ENCODE measurements at places on chromosomes 16 and 17.

DNA sequence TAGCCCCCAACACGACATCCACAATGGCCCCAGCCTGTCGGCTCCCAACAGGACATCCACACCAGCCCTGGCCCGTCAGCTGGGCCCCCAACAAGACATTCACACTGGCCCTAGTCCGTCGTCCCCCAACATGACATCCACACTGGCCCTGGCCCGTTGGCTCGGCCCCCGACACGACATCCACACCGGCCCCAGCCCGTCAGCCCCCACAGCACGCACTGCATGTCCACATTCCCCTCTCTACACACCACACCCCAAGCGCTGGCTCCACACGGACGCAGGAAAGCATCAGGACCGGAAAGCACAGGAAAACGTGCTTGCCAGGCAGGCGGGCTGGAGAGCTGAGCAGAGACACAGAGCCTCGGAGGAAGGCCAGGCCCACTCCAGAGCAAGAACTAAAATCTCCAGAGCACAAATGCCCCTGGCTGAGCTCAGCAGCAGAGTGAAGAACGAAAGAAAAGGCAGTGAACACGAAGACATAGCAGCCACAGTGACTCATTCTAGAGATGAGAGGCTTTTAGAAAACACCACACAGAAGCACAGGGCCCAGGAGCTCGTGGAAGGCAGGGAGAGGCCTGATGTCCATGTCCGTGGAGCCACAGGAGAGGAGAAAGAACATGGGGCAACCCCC, 50.6 kb downstream of the LMF1 start:
- DNase-seq: no peak

DNA sequence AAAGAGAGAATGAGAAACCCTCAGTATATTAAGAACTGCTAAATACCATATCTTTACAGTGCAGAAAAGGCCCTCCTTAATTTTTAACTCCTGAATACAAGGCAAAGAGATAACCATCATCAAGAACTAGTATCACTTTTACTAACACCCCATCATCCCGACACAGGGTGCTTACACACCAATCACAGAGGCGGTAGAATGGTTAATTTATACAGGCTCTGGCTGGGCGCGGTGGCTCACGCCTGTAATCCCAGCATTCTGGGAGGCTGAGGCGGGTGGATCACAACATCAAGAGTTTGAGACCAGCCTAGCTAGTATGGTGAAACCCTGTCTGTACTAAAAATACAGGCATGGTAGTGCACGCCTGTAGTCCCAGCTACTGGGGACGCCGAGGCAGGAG, 4.2 kb downstream of the PSMD12 start:
- no peak for DNase-seq

DNA sequence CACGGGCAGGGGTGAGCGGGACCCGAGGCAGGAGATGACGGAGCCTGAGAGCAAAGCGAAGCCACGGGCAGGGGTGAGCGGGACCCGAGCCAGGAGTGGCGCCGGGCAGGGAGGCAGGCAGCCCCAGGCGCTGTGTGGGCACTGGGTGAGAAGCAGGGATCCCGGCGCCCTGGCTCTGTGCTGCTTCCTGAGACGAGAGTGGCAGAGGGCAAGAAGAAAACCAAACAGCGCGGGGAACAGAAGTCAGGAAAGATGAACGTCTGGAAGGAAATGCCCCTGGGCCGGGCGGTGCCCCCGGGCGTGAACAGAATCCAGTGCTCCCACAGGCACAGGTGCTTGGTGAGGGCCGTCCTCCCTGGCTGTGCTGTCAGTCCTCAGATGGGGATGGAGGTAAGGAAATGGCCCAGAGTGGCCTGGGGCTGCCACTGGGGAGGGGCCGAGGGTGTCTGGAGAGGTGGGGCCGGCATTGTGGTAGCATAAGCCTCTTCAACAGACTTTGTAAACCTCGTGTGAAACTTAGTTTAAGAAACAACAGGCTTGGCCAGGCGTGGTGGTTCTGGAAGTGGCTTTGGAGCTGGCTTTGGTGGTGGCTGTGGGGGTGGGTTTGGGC, 9.8 kb downstream of the ASPSCR1 start:
- no peak for DNase-seq

- DNase-seq: no peak
Observed at GRCh38 chr17:27418366-27418615, 38.0 kb upstream of the KSR1 start.

DNA sequence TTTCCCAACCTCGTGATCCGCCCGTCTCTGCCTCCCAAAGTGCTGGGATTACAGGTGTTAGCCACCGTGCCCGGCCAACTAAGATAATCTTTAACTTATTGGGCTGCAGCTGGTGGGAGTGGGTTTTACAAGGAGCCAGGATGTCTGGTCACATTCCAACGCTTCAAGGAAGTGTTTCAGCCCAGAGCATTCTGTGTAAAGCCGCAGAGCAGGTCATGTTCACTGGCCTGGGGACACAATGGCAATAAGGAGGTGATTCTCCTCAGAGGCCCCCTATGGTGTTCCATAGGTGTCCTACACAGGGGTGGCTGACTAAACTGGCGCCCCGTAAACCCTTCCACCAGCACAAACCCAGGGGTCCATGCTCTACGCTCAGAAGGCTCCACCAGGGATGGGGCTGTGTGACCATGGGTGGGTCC, 1.2 kb downstream of the QPRT start:
- DNase-seq: no peak

DNA sequence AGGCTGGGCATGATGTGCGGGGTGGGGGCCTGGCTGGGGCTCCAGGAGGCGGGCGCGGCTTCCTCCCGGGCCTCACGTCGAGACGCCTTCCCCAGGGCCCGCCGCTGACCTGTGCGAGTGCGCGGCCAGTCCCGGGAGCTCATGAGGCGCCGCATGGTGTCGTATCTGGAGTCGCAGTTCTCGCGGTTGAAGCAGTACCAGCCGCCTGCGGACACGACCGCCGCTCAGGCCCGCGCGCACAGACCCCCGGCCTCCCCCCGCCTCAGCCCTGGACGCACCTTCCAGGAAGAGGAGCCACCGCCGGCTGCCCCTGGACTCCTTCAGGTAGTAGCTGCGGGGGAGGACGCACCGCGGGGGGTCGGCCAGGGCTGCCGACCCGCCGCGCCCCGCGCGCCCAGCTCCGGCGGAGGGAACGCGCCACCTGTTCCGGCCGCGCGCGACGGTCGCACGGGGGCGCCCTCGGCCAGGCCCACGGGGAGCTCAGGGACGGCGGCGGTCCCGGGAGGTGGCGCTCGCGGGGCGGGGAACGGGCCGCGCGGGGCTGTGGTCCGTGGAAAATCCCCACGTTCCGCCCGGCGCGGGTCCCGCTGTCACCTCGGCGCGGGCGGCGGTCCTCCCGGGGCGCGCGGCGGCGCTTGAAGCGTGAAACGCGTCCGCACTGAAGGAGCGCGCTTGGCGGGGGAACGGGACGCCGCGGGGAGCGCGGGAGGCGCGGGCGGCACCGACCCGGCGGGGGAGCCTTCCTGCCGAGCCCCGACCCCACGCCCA, 1.4 kb downstream of the NOTUM start:
- DNase-seq: peak; percentile 78

- no peak for DNase-seq
Observed at GRCh38 chr17:30211371-30211770, 24.1 kb downstream of the SLC6A4 start.

GRCh38 chr17:7380321-7380720, 568 bp upstream of the TNK1 start:
- DNase-seq: no peak

GRCh38 chr16:29775742-29776408, 2.2 kb upstream of the ZG16 start:
- no peak for DNase-seq

DNA sequence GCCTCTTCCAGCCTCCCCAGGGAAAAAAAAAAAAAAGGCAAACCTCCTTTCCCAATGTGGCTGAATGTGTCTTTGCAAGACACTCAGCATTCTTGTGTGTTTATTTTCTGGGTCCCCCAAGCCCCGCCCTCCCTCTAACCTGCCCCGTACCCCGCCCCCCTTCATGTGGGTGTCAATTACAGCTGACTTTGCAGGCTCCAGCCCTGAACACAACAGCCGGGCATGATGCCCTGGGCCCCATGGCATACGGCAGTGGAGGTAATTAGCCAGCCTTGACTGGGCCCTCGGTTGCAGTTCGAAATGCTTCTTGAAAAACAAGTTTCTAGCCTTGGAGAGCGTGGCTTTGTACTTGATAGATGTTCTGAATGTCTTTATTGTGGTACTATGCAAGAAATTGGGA, 354.7 kb upstream of the RBFOX1 start:
- DNase-seq: peak; percentile 23

GRCh38 chr16:86984991-86985647, 332.1 kb downstream of the C16orf95 start:
- DNase-seq: no peak

DNA sequence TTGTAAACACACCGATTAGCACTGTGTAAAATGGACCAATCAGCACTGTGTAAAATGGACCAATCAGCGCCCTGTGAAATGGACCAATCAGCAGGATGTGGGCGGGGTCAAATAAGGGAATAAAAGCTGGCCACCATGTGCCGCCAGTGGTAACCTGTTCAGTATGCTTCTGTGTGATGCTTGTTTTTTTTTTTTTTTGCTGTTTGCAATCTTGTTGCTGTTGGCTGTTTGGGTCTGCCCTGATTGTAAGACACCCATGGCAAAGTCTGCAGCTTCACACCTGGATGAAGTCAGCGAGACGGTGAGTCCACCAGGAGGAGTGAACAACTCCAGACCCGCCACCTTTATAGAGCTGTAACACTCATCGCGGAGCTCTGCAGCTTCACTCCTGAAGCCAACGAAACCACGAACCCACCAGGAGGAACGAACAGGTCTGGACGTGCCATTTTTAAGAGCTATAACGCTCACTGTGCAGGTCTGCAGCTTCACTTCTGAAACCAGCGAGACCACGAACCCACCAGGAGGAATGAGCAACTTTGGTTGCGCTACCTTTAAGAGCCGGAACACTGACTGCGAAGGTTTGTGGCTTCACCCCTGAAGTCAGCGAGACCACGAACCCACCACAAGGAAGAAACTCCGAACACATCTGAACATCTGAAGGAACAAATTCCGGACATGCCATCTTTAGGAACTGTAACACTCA, 85.0 kb upstream of the MED9 start:
- no peak for DNase-seq

DNA sequence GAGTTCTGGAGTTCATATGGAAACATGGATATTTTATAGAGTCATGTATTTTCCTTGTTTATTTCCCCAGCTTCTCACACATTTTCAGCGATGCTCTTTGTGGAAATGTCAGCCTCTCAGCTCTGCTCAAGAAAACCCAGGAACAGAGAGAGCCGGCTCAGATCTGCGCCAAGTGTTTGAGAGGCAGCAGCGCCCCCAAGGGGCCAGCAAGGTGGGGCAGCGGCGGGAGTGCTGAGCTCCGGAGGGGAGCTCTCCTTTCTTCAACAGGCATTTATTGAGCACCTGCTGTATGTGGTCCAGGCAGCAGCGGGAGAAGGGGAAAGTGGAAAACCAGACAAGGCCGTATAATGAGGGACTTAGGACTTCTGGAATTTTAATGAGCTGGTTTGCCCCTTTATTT, 421.1 kb upstream of the C16orf82 start:
- DNase-seq: peak; percentile 26

Data from RPMI8226 (cell line).